Effector CD4-positive, alpha-beta T cell (primary cell): ENCODE measurements at places on chromosomes 16 and 17.

DNA sequence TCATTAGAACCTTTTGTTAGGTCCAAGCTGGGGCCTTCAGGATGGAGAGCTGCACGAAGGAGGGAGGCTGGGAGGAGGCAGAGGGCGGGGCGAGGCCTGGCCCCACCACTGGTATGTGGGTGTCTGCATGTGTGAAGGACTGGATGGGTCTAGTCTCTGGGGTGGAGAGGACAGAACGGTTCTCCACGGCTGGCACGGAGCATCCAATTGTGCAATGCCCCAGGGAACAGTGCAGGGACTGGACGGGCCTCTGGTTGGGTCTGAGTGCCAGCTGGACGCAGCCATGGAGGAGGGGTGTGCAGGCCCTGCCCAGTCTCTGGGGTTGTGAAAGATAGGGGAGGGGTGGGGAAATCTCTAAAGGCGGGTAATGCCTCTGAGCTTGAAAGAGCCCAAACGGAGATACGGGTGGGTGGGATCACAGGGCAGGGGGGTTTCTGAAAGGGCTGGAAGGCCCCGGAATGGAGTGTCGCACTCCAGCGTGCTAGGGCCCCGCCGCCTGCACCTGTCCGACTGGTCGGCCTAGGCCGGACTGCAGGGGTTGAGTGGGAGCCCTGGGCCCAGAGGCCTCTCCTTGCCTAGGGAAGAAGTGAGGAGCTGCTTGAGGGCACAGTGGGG lies 1.6 kb downstream of the PPL start:
- DNase-seq: no peak

DNA sequence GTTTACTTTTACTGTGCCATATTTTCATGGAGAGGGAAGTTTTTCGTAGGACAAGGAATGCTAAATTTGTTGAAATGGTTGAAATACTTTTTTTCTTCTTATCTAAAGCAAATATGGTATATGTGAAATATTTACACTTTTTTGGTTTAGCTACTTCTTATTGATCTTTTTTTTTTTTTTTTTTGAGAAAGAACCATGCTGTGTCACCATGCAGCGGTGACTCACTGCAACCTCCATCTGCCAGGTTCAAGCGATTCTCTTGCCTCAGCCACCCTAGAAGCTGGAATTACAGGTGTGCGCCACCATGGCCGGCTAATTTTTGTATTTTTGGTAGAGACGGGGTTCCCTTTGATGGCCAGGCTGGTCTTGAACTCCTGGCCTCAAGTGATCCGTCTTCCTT lies 100.5 kb downstream of the FTO start:
- DNase-seq: no peak

- DNase-seq: no peak
Observed at GRCh38 chr16:79498928-79499327, 101.6 kb downstream of the MAF start.

DNA sequence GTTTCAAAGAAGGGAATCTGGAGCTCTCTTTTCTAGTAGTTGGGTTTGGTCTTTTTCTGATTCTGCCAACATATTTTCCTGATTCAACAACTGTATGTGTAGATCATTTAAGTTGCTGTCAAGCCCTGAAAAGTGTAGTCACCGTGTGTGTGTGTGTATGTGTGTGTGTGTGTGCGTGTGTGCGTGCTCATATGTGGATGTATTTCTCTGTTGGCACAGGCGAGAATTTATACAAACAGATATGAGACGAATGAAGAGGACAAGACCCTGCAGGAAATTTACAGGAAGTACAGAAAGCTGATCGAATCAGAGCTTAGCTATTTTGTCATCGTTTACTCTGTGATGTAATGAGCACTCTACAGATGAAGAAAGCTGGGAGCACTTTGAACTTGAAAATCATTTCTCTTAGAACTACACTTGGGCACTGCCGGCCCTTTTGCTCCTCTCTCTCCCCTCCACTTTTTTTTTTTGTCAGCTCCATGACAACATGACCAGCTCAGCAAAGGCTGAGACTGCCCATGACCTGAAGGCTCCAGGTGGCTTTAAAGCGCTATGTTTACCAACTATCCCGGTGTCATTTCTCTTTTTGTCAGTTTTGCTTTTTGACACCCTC lies 11.2 kb downstream of the FBXO39 start:
- no peak for DNase-seq

- peak; percentile 52 for DNase-seq
Observed at GRCh38 chr17:81241648-81242420, 2.7 kb downstream of the NDUFAF8 start.

DNA sequence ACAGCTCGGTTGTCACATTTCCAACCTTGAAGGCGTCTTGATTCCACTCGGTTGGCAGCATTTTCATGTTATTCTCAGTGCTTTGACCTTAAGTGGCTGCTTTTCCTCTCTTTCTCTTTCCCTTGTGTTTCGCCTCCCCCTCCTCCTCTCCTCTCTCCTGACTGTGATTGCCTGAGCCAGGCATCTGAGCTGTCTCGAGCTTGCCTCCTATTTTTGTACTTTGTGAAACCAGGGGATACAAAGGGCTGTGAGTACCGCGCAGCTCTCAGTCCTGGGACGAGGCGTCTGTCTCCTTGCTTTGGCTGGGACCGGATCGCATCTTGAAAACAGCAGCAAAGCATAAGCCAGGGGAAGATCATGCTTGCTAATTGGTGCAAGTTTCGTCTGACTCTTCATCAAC lies 48.8 kb upstream of the SDK2 start:
- no peak for DNase-seq

GRCh38 chr16:54703339-54703738 lies 227.3 kb upstream of the IRX5 start:
- DNase-seq: no peak

- DNase-seq: no peak
Observed at GRCh38 chr17:55440391-55440790, 18.8 kb upstream of the MMD start.

GRCh38 chr16:23922406-23922805 lies 86.6 kb downstream of the PRKCB start:
- no peak for DNase-seq

DNA sequence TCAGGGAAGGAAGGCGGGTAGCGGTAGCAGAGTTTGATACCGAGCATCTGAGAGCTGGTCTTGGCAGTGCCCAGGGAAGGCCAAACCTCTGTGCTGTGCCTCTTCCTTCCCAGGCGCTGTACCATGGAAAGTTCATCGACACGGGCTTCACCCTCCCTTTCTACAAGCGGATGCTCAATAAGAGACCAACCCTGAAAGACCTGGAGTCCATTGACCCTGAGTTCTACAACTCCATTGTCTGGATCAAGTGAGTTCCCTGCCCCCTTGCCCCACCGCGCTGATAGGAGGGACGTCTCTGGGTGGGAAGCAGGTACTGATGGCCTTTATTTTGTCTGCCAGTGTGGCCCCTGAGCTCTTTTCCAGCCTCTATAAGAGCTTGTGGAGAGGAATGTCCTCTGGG lies 15.4 kb upstream of the CLEC18A start:
- no peak for DNase-seq

DNA sequence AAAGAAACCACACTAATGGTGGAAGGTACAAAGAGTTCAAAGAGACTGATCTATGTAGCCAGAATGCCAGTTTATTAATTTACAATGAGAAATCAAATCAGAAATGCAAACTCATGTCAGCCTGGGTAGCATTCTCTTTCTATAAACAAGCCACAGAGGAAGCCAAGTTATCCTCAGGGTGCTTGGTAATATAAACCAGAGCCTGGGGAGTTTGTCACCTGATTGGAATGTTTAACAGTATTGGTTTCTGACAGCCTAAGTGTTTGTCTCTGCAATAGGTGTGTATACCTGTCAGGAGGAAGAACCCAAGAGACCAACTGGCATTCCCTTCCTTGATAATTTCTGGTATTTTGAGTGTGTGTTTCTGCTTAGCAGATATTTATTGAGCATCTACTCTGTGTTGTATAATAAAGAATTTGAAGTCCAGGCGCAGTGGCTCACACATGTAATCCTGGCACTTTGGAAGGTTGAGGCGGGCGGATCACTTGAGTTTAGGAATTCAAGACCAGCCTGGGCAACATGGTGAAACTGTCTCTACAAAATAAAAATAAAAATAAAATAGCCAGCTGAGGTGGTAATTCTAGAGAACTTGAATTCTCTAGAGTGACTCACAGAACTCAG lies 3.1 kb upstream of the C17orf58 start:
- DNase-seq: no peak

GRCh38 chr16:66295213-66295612 lies 71.3 kb upstream of the CDH5 start:
- DNase-seq: no peak

- no peak for DNase-seq
Observed at GRCh38 chr17:78965491-78965924, 14.2 kb downstream of the LGALS3BP start.

GRCh38 chr17:35942588-35943186 lies 826 bp downstream of the LYZL6 start:
- DNase-seq: no peak

GRCh38 chr17:74921026-74921681 lies 1.9 kb downstream of the USH1G start:
- no peak for DNase-seq

DNA sequence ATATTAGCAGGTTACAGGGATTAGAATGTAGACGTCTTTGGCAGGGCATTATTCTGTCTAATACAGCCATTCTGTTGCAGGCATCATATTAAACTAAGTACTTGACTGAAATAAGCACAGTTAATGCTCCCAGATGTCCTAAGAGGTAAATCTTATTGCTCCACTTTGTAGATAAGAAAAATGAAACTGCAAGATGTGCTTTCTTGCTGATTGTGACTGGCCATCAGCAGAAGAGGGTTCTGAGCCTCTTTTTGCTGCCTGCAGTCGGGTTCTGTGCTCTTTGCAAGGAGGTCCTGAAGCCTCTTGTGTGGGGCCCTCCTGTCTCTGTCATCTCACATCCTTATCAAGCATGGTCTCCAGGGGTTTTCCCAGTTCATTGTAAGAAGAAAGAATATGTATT lies 167.1 kb downstream of the KCNJ2 start:
- no peak for DNase-seq

DNA sequence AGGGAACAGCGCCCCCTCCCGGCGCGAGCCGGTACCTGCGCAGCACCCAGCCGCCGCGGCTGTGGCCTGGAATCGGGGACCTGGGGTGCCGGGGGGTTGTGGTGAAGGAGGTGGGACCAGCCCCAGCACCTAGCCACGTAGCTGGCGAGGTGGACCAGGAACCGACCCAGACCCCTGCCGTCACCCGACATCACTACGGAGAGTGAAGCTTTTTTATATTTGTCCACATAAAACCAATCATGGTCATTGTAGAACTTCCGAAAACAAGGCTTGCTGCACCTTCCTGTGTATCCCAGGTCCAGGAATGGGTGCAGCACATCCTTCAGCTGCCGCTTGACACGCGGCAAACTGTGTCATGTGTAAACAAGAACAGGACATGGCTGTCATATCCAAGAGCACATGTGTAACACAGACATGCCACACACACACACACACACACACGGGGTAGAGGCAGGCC lies 1.3 kb downstream of the HBQ1 start:
- DNase-seq: no peak

GRCh38 chr17:64331931-64332493 lies 58.6 kb downstream of the PECAM1 start:
- no peak for DNase-seq

- DNase-seq: no peak
Observed at GRCh38 chr17:11618861-11619566, 20.7 kb downstream of the DNAH9 start.
